Uterus (tissue), 4 donors: ENCODE measurements at places on chromosomes 12 and 14.

- no peak for DNase-seq
Observed at GRCh38 chr12:6416596-6416995, 28.2 kb upstream of the CD27 start.

GRCh38 chr12:113700943-113701342 lies 229.3 kb upstream of the LHX5 start:
- no peak for DNase-seq

DNA sequence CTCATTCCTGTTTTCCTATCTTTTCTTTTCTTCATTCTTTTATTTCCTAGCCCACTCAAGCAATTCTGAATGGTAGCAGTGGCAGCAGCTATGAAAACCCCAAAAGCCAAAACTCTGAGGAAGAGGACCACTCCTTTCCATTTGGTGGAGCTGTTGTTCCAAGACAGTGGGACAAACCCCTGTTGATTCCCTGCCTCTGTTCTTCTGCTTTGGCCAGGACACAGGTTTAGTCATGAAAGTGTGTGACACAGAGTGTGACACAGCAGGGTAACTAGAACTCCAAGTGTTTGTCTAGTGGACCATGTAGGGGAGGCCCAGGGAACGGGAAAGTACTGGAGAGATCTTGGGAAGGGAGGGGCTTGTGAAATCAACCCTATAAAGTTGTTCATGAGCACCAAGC lies 71.1 kb downstream of the PTCSC3 start:
- DNase-seq = no peak

- peak; percentile 60 for DNase-seq
Observed at GRCh38 chr14:52031781-52032180, 37.1 kb downstream of the NID2 start.

GRCh38 chr14:91350483-91350812 lies 67.2 kb downstream of the CCDC88C start:
- DNase-seq = no peak

- DNase-seq = no peak
Observed at GRCh38 chr12:67426067-67426466, 156.9 kb downstream of the CAND1 start.

DNA sequence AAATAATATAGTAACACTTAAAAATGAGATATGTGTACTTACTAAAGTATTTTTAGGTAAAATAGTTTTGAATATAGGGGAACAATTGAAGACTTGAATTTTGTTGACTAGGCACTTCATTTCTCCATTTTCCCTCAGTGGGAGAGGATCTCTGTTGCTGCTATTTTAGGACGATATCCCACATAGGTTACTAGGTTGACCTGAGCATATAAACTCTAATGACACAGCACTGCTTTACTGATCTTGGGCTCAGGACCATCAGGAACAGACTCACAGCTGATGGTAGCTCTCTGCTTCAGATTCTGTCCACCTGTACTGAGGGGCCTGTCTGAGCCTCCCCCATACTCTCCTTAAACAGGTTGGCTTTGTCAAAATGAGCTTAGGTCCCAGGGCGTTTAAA lies 5.9 kb downstream of the NEDD1 start:
- DNase-seq = no peak

DNA sequence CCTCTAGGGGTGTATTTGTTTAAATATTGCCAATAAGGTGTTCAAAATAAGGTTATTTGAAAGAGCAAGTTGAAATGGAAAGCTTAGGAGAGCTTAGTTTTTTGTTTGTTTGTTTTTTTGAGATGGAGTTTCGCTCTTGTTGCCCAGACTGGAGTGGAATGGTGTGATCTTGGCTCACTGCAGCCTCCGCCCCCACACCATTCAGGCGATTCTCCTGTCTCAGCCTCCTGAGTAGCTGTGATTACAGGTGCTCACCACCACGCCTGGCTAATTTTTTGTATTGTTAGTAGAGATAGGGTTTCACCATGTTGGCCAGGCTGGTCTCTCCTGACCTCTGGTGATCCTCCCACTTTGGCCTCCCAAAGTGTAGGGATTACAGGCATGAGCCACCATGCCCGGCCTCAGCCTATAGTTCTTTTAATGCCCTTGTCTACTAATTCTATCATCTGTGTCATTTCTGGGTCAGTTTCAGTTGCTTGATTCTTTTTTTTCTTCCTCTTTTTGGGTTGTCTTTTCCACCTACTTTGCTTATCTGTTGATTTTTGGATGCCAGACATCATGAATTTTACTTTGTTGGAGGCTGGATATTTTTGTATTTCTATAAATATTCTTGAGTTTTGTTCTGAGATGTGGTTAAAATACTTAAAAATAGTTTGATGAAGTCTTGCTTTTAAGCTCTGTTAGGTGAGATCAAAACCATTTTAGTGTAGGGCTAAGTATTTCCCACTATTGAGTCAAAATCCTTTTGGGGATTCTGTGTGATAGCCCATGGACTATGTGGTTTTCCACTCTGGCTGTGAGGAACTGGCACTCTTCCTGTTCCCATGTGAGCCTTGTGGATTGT lies 18.7 kb downstream of the RCOR1 start:
- no peak for DNase-seq
